Astrocyte (in vitro differentiated cells and primary cell): ENCODE measurements at places on chromosomes 7 and 10. TPM values are rescaled to one million over a fixed set of nuclear protein-coding genes. Genes with fewer than 3 reads are reported as not detected.

DNA sequence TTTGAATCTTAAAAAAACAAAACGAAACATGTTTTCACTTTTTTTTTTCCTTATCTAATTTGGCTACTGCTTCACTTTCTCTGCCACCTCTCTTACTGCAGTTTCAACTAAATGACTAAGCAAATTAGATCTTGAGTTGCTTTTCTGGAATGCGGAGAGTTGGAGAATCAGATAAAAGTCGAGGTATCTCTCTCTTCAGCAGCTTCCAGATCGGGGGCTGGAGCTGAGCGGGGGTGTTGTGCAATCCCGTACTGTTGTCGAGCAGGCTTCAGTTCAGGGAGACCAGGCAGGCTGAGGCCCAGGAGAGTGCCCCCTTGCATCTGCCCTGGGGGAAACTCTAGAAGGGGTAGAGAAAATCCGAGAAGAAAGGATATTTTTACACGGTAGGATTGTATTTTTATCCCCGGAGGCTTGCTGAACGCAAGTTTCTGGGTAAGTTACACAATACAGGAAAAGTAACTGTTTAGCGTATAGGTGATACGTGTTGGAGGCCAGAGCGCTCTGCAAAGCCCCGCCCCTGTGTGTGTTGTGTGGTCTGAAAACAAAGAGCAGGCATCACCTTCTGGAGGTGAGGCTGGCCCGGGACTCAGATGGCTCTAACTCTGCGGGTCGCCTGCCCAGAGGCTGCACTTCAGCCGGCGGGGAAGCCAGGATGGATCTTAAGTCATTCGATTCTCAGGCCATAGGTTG lies 116.6 kb downstream of the KLF6 start:
- no peaks in the 10 kb centered on the region for H3K27me3 ChIP-seq
- H3K4me3 ChIP-seq = no peak overlapping the region
- no peak overlapping the region for H3K27ac ChIP-seq
- peak; percentile 90 for DNase-seq

- no peak overlapping the region for H3K4me3 ChIP-seq
- no peaks in the 10 kb centered on the region for H3K27me3 ChIP-seq
- H3K4me1 ChIP-seq = no peaks in the 10 kb centered on the region
- H3K27ac ChIP-seq = no peak overlapping the region
Measured at GRCh38 chr7:110762546-110763225, 328.2 kb upstream of the LRRN3 start.

- H3K4me1 ChIP-seq = no peaks in the 10 kb centered on the region
- H3K27ac ChIP-seq = no peak overlapping the region
- no peak for DNase-seq
- no peaks in the 10 kb centered on the region for H3K36me3 ChIP-seq
Measured at GRCh38 chr7:11811709-11812108, 20.3 kb downstream of the THSD7A start.

DNA sequence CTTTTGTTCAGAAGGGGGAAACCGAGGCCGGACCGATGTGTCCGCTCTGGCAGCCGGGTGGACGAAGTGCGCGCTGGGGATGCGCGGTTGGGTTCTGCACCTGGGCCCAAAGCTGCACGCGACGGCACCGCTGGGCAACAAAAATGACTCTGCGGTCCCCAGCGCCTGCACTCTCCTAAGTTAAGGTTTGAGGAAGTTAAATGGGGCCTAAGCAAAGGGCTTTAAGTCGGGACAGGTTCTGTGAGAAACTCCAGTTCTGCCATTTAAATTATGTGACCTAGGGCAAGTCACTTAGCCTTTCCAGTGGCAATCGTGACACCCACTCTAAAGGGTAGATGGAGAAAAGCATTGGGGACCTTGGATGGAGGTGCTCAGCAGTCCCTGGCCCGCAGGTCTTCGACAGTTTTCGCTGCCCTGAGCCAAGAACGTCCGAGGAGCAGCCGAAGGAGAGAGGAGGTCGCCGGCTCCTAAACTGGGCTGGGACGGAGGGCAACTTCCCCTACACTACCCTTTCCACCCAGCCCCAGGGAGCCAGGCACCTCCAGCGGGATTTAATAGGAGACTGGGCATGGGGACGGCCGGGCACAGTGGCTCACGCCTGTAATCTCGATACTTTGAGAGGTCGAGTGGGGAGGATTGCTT lies 534 bp upstream of the ACBD5 start:
- DNase-seq = peak; percentile 5
- peak overlapping the region; percentile 93 for H3K4me3 ChIP-seq

DNA sequence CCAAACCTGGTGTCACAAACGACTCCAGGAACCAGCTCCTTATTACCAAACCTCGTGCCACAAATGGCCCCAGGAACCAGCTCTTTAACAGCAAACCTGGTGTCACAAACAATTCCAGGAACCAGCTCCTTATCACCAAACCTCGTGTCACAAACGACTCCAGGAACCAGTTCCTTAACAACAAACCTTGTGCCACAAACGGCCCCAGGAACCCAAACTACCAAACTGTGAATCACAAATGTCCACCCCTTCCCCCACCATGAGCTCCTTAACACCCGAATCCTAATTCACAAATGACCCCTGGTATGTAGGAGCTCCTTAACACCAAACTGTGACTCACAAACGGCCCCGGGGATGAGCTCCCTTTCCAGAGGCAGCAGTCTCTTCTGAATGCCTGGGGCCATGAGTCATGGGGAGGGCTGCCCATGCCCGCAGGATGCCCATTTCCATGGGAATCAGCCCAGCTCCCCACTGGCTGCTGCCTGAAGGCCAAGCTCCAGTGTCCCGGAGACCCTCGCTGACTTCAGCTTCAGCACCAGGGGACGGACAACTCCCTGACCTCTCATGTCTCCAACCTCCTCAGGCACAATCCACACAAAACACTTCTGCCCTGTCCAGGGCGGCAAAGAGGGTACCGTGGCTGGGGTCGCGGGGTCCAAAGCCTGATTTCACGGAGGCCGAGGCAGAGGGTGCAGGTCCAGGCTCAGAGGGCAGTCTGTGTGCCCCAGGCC lies 213.1 kb downstream of the ELFN1 start:
- H3K36me3 ChIP-seq = no peaks in the 10 kb centered on the region
- H3K27ac ChIP-seq = no peak overlapping the region
- peaks cover 19% of the 10 kb centered on the region for H3K4me1 ChIP-seq

DNA sequence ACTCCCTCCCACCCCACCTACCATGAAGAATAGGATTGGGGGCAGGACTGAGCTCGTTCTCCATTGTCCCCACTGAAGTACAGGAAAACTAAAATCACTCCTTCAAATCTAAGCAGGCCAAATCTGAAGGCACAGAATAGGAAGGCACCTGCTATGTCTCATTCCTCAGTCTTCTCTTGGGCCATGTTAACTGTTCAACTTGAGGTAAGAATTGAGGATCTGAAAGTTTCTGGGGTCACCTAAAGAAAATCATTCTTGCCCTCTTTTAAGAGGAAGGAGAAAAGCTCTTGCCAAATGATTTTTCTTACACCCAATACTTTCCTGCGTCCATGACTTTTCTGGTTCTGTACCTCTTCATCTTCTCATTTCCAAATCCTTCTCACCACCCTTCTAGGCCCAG lies 4.9 kb downstream of the CPN1 start:
- no peak overlapping the region for H3K4me3 ChIP-seq
- no peak for DNase-seq
- no peaks in the 10 kb centered on the region for H3K4me1 ChIP-seq
- peaks cover 6% of the 10 kb centered on the region for H3K27me3 ChIP-seq
- H3K27ac ChIP-seq = no peak overlapping the region

DNA sequence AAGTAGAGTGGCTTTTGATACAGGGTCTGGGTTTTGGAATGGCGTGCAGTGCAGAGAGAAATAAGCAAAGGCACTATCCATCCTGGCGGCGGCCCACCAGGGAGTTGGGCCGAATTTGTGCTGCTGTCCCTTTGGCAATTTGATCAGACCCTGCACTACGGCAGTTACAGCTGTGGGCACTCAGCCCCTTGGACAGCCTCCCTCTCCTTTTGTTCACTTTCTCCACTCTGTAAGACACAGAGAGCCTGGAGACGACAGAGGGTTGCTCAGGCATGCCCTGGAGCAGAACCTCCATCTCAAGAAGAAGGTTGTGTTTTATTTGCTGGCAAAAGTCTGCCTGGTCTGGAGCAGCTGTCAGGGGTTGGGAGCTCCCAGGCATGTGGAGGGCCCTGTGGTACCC lies 55.8 kb downstream of the LHPP start:
- no peak for DNase-seq
- no peak overlapping the region for H3K4me3 ChIP-seq
- H3K36me3 ChIP-seq = no peaks in the 10 kb centered on the region
- no peak overlapping the region for H3K27ac ChIP-seq
- no peaks in the 10 kb centered on the region for H3K27me3 ChIP-seq

DNA sequence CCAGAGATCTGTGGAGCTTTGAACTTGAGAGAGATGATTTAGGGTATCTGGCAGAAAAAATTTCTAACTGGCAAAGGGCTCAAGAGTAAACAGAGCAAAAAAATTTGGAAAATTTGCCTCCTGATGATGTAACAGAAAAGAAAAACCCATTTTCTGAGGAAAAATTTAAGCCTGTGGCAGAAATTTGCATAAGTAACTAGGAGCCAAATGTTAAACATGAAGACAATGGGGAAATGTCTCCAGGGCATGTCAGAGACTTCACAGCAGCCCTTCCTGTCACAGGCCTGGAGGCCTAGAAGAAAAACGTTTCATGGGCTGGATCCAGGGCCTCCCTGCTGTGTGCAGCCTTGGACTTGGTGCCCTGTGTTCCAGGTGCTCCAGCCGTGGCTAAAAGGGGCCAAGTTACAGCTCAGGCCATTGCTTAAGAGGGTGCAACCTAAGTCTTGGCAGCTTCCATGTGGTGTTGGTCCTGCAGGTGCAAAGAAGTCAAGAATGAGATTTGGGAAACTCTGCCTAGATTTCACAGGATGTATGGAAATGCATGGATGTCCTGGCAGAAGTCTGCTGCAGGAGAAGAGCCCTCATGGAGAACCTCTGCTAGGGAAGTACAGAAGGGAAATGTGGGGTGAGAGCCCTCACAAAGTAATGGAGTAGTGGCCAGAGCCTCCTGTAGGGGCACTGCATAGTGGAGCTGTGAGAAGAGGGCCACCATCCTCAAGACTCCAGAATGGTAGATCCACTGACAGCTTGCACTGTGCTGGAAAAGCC lies 8.1 kb downstream of the SEMA3D start:
- H3K27ac ChIP-seq = no peak overlapping the region
- DNase-seq = no peak
- no peaks in the 10 kb centered on the region for H3K27me3 ChIP-seq
- H3K36me3 ChIP-seq = no peaks in the 10 kb centered on the region
- no peaks in the 10 kb centered on the region for H3K4me1 ChIP-seq

DNA sequence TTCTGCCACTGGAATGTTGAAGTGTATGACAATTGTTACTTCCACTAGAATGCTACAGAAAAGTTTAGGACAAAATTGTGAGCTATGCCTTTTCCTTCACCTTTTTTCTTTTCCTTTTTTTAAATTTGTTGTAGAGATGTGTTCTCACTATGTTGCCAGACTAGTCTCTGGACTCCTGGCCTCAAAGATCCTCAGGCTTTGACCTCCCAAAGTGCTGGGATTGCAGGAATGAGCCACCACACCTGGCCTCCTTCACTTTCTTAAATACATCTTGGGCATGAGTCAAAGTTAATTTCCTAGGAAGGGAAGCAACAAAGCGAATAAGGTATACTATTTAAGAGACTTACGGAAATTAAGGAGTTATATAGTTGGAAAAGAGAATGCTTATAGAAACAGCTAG lies 2.7 kb upstream of the SNX13 start:
- DNase-seq = no peak
- H3K36me3 ChIP-seq = no peaks in the 10 kb centered on the region
- no peak overlapping the region for H3K27ac ChIP-seq

DNA sequence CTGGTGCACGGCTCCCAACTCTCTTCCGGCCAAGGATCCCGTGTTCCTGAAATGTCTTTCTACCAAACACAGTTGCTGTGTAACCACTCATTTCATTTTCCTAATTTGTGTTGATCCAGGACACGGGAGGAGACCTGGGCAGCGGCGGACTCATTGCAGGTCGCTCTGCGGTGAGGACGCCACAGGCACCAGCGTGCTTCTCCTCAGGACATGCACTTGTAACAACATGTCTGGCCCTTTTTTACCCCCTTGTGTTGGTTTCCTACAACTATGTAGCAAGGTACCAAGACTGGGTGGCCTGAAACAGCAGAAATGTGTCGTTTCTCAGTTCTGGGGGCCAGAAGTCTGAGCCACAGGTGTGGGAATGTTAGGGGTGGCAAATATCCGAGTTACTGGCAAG lies 18.2 kb downstream of the CALML5 start:
- H3K27ac ChIP-seq = no peak overlapping the region
- H3K36me3 ChIP-seq = no peaks in the 10 kb centered on the region
- H3K27me3 ChIP-seq = peaks cover 5% of the 10 kb centered on the region
- no peak for DNase-seq
- no peak overlapping the region for H3K4me3 ChIP-seq

DNA sequence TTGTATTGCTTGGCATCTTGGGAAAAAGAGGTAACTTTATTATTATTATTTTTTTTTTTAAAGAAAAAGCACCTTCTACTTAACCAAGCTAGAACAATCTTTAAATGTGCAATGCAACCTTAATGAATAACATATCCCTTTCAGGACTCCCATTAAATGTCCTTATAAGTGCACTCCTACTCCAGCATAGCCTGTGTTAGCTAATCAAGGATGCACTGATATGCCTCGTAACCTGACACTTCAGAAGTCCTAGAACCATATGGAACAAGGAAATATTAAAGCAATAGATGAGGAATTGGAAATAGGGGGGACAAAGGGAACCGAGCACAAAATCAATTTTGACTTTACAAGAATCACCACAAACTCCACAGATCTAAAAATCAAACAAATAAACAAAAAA lies 522.4 kb downstream of the PARD3 start:
- H3K4me3 ChIP-seq = no peak overlapping the region
- H3K27me3 ChIP-seq = no peaks in the 10 kb centered on the region
- H3K27ac ChIP-seq = no peak overlapping the region

DNA sequence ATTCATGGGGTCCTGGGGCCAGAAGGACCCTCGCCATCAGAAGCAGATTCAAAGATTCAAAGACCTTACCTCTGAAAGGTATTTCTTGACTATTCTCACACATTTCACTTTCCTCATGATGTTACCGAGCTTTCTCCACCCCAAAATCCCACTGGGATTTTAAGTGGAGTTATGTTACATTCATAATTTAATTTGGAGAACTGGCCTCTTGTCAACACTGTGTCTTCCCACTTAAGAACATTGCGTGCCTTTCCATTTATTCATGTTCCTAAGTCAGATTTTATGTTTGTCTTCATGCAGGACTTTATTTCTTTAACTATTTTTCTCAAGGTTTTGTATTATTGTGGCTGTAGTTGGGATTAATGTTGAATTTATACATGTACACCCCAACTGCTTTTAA lies 123.5 kb upstream of the BMPER start:
- no peaks in the 10 kb centered on the region for H3K4me1 ChIP-seq
- H3K27me3 ChIP-seq = no peaks in the 10 kb centered on the region
- DNase-seq = no peak

GRCh38 chr10:31036209-31036608 lies 4.5 kb upstream of the ZNF438 start:
- H3K4me3 ChIP-seq = no peak overlapping the region
- DNase-seq = peak; percentile 26
- H3K27me3 ChIP-seq = no peaks in the 10 kb centered on the region
- H3K27ac ChIP-seq = no peak overlapping the region
- peaks cover 19% of the 10 kb centered on the region for H3K4me1 ChIP-seq

- H3K27me3 ChIP-seq = no peaks in the 10 kb centered on the region
- no peak for DNase-seq
Measured at GRCh38 chr10:28172223-28172610, 130.6 kb downstream of the MPP7 start.

The MICU1 gene
- total RNA-seq = 28.7 and 31.3 TPM in 2 replicates

The CALCR gene
- total RNA-seq = 5.4 and 5.7 TPM in 2 replicates

The PLEKHS1 gene
- total RNA-seq = not detected in 2 replicates

The PPP1R3A gene
- not detected in 2 replicates for total RNA-seq

The SLC29A3 gene
- 3.2 and 3.4 TPM in 2 replicates for total RNA-seq

The GTF2IRD1 gene
- total RNA-seq = 19.3 and 20.4 TPM in 2 replicates

The EN2 gene
- total RNA-seq = not detected in 2 replicates

The ARHGAP21 gene
- total RNA-seq = 91.5 and 107 TPM in 2 replicates

The SCART1 gene
- 0.43 and 0.50 TPM in 2 replicates for total RNA-seq

The PLCE1 gene
- 0.58 and 0.84 TPM in 2 replicates for total RNA-seq

The RBP4 gene
- 0.27 and 0.36 TPM in 2 replicates for total RNA-seq
